CD4-positive, alpha-beta T cell treated with Interleukin-15 for 4 hours (primary cell): ENCODE measurements at places on chromosomes 11 and 22.

DNA sequence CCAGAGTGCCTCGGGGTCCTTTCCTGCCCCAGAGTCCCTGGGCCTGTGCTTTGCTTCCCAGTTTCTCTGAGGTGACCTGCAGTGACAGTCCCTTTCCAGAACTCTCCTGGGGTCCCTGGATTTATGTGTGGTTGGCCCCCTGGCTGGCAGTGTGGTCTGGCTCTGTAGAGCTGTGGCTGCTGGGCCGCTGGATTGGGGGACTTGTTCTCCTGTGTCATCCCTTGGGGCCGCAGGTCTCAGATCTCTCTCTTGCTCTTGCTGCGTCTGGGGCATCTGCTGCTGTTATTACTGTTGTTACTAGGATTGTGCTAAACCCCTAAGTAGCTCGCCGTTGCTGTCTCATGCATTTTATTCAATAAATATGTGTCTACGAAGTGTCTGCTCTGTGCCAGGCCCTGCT lies 31.9 kb downstream of the FAM83F start:
- no peak for DNase-seq

GRCh38 chr11:83072350-83073242 lies 899 bp upstream of the RAB30 start:
- no peak for DNase-seq

GRCh38 chr11:3642071-3642951 lies 519 bp upstream of the ART5 start:
- peak; percentile 68 for DNase-seq

DNA sequence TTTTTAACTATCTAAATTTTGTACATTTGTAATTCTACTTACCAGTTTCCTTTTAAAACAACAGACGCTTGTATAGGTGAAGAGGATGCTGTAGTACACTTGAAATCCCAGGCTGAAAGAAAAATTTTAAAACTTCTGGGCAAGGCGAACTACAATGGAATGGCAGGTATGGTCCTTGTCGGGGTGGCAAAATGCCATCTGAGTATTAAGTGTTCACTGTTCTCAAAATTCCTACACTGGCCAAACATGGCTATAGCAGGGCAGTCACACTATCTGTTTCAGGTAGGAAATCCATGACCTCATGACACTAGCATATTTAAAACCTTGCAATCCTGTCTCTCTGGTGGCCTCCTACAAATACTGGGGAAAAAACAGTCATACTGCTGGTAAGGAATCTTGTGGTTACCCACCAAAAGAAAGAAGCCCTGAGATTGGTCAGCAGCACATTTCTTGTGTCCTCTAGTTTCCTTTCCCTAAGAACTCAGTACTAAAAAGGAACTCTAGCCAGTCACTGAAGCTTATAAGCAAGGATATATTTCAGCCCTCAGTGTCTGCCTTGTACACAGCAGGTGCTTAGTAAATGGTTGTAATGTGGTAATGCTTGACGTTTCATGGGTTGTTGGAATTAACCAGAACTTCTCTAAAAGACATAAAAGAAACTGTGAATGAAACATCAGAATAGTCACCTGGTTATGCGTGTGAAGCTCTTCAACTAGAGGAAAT lies 5.2 kb upstream of the ZC3H12C start:
- no peak for DNase-seq

GRCh38 chr11:14713496-14714244 lies 70.1 kb downstream of the PDE3B start:
- peak; percentile 55 for DNase-seq

- DNase-seq, result no peak
Observed at GRCh38 chr11:130023204-130023603, 20.6 kb upstream of the PRDM10 start.

GRCh38 chr11:44950625-44951476 lies at the start of gene TP53I11:
Gene TP53I11 (minus strand): TSS chr11:44950883. CDS start chr11:44938335, 12,548 bp downstream.
- DNase-seq, result peak; percentile 65

DNA sequence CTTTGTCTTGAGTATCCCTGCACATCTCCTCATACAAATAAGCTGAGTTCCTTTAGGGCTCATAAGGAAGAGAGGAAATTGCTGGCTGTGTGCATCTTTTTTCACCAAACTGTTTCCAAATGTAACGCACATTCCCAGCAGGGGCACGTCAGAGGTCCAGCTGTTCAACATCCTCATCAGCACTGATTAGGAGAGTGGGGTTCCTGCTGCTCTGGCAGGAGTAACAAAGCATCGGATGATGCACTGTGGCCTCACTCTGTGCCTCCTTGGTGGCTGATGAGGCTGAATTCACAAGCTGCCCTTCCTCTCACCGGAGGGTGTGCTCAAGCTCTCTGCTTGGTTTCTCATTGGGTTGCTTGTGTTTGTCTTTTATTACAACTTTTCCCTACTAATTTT lies 35.5 kb upstream of the SLC25A1 start:
- DNase-seq, result no peak

- DNase-seq, result no peak
Observed at GRCh38 chr11:110422306-110422905, 7.3 kb upstream of the FDX1 start.

DNA sequence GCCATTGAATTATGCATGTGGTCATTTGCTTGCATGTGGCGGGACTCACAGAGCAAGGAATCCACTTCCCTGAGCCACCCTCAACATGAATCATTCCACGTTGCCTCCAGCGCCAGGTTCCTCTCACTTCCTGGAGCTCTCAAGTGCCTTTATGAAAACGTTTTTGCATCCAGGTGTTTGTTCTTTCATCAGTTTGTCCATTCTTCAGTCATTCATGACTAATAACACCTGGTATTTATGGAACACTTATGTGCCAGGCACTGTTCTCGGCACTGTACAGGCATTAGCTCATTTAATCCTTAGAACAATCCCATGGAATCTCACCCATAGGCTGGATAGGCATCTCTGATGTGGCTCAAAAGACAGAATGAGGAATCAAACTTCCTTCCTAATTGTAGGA lies 256.1 kb upstream of the SYN3 start:
- no peak for DNase-seq

GRCh38 chr11:76682684-76683083 lies 12.1 kb upstream of the LRRC32 start:
- DNase-seq, result no peak

- DNase-seq, result no peak
Observed at GRCh38 chr22:23564276-23564675, 15.8 kb downstream of the IGLL1 start.

DNA sequence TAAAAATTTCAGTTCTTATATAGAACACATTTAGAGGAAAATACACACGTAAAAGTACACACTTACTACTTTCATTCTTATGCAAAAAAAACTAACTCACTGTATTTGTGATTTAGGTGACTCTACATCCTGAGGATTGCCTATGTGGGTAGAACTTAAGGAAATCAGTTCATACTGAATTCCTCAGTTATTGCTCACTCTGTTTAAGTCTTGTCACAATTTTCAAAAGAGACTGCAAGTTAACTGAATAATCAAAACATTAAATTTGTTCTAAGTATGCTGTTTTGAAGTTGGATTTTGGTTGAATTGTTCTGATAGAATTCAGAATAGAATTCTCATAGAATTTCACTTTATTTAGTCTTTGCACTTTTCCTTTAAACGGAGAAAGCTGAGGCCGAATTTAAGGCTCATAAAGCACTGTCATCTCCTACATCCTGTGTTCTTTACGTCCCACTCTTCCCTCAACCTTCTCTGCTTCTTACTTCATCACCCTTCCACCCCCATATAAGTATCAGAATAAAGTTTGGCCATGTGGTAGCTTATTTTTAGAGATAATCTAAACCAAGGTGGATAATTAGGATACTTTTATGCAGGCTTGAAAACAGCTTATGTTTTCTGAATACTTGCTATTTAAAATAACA lies 59.8 kb downstream of the APOL5 start:
- no peak for DNase-seq

- no peak for DNase-seq
Observed at GRCh38 chr11:125069008-125069407, 5.9 kb downstream of the SLC37A2 start.

DNA sequence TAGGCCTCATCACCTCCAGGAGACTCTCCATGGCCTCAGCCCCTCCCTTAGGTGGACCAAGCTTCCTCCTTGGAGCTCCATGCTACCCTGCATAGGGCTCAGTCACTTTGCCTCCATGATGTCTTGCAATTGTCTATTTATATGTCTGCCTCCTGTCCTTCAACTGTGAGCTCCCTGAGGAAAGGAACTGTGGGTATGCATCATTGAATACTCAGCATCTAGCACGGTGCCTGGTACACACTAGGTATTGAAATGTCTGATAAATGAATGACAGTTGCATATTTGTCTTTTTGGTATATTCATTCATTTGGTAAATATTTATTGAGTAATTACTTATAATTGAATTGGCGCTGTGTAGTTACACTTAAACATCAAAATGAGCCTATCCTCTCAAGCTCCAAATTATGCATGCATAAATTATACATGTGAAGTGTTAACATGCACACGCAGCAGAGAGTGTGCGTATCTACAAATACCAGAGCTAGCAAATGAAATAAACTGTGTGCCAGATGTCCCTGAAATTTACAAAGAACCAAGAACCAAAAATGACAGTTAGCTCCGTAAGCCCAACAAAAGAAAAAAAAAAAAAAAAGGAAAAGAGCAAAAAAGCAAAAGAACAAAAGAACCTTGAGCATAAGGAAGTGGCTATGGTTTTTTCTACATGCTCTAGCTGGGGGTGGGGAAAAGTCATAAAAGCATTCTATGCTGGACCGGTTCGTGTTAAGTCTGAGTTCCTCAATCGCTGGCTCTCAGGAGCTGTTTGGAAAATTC lies 25.2 kb downstream of the GRAP2 start:
- DNase-seq, result no peak

- peak; percentile 79 for DNase-seq
Observed at GRCh38 chr11:1837171-1838076, 1.4 kb upstream of the TNNI2 start.

- DNase-seq, result no peak
Observed at GRCh38 chr11:94128291-94128745, 323 bp upstream of the PANX1 start.

- no peak for DNase-seq
Observed at GRCh38 chr11:130215531-130216220, 56.1 kb downstream of the ST14 start.

GRCh38 chr11:48055292-48056132 lies 75.2 kb downstream of the PTPRJ start:
- DNase-seq, result peak; percentile 62

- DNase-seq, result no peak
Observed at GRCh38 chr22:36658900-36659299, 44.7 kb downstream of the CACNG2 start.

- peak; percentile 55 for DNase-seq
Observed at GRCh38 chr11:122756417-122756816, 81.9 kb upstream of the CRTAM start.

GRCh38 chr11:22037505-22037904 lies 155.4 kb upstream of the ANO5 start:
- no peak for DNase-seq

- DNase-seq, result no peak
Observed at GRCh38 chr11:80196041-80196440, 755.2 kb upstream of the TENM4 start.

- peak; percentile 95 for DNase-seq
Observed at GRCh38 chr11:70203751-70204465, 812 bp downstream of the FADD start.

GRCh38 chr11:71568704-71569349 lies 3.5 kb downstream of the KRTAP5-10 start:
- DNase-seq, result no peak

DNA sequence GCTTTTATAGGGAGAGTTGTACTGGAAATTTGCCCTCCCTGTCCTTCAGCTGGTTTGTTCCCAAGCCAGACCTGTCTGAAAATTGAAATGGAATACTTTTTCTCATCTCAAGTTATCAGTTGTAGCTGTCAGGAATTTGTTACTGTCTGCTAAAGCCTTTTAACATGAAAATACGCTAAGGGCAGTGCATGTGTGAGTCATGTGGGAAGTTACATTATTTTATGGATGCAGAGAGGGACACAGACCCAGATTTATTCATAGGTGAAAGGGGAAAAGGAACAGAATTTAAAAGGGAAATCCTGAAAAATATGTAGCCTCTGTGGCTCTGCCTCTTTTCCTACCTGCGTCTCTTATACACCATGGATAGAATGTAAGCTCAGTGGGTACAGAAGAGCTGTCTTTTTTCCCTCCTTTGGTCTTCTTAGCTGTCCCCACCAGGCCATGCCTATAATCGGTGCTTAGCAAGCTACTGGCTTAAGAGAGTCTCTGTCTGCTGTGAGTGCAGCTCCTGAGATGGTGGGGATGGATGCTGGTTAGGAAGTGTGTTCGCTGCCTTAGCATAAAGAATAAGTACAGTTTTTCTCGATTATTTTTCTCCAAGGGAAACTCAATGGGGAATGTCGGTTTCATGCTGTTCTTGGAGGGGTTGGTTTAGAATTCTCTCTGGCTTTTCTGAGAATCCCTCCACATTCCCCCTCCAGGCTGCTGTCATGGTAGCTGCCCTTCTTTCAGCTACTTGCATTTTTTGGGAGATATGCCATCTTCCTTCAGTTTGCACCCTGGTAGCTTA lies 166.8 kb downstream of the TEAD1 start:
- no peak for DNase-seq

- DNase-seq, result peak; percentile 30
Observed at GRCh38 chr11:65786786-65787636, at the start of gene OVOL1. Gene OVOL1 (plus strand): TSS chr11:65787063. CDS start chr11:65787374, 311 bp downstream.

DNA sequence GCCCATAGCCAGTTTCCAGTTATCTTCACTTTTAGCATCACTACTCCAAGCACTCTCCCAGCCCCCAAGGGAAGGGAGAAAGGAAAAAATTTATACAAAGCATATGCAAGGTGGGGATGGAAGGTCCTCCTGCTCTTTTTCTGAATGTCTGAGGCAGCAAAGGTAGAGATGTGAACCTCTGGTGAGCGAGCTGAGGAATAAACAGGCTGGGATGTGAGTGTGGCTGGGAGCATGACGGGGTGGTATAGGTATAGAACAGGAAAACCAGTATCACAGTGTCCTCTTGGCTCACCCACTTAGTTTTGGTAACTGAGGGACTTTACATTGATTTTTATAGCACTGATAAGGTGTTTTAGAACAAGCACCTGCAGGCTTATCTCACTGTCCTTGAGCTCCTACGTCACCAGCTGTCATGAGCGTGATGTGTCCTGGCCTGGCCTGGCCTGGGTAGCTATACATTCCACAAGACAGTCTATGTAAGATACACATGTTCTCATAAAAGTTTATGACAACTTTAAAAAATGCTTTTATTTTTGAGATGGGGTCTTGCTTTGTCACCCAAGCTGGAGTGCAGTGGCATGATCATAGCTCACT lies 10.3 kb upstream of the POLD3 start:
- DNase-seq, result no peak

GRCh38 chr11:123577081-123577598 lies 77.3 kb downstream of the SCN3B start:
- DNase-seq, result peak; percentile 63

GRCh38 chr11:115765803-115766239 lies 261.6 kb upstream of the CADM1 start:
- DNase-seq, result no peak
